ENCODE measurements at places on chromosomes 12 and 14.

- DNase-seq, result no peak
Measured at GRCh38 chr12:9707356-9707755, 25.5 kb downstream of the CLECL1 start.

DNA sequence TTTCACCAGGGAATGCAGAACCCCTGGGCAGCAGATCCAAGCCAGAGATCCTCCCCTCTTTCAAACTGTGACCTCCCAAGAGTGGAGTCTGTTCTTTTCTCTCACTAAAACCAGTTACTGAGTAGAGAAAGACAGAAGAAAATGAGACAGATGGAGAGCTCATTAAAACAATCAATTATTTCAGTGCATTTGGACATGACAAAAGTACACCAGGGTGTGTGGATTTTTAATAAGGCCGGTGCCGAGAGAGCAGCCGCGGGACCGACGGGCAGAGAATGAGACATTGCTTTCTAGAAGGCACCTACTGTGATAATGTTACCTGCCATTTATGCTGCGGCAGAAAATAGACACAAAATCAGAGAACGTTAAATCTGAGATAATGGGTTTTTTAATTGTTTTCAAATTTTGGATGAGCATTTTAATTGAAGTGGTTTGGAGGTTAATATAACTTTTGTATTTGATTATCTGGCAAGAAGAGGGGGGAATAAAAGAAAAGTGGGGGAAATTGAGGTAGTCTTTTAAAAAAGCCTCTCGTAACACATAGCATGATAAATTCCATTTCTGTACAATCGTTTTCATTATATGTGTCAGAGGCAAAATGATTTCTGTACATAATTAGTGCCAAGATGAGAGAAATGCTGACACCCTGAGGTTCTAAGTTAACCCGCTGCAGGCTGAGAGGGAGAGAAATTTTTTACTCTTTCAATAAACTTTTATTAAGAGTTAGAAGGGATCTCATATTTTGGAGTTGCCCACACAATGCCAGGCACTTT lies 70.8 kb downstream of the HSPB8 start:
- DNase-seq, result no peak

GRCh38 chr14:68127166-68127565 lies 307.6 kb downstream of the RAD51B start:
- no peak for DNase-seq

GRCh38 chr14:78764240-78764639 lies 594.1 kb downstream of the NRXN3 start:
- DNase-seq, result peak; percentile 88

DNA sequence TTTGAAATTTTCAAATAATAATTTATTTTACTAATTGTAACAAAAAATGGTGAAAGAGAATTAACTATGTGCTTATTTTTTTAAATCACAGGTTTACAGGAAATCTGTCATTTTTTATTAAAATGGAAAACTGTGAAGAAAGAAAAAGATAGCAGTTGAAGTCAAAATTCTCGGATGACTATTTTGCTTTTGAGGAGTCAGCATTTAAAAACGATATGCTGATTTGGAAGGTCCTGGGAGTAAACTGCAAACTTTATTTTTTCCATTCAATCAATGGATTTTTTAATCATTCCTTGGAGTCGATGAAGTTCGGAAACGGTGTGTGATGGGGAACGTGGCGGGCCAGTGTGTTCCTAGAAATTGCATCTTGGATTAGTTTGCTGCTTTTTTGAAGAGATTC lies 258.9 kb upstream of the NAV3 start:
- no peak for DNase-seq

GRCh38 chr14:69625299-69626131 lies 14.1 kb downstream of the SUSD6 start:
- DNase-seq, result no peak
